Inflammatory macrophage treated with lipopolysaccharide for 4 hours (primary cell): ENCODE measurements at places on chromosomes 6 and 20.

DNA sequence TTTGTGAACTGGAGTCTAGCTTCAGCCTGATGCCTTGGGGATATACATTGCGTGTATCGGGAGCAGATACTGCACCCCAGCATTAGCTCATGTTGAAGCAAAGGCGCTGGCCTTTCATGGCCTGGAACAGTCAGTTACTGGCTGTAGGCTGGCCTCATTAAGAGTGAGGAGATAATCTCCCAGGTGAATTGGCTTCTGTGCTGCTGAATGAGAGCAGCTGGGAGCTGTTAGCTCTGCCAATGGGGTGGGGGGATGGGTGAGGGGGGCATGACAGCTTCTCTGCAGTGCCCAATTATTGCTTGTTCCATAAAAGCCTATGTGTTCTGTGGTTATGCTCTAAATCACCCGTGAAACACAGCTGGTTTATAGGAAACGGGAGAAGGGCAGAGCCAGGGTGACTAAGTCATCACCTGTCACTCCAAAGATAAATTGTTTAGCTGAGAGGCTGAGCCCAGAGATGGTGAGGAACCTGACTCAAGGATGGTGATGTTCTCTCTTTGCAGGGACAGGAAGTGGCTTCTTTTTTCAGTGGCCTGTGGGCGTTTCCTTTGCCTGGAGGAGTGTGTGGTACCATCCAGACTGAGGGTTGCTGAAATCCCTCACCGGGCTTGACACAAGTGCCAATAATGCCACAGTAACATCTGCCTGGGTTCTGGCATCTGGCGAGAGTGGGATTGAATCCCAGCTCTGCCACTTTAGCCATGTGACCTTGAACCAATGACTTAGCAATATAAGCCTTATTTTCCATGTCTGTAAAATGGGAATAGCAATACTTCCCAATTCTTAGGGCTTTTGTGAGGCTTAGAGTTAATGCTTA is 170.8 kb downstream of the BCAS1 start:
- peak; percentile 86 for DNase-seq

- no peak for DNase-seq
These were observed 695.0 kb upstream of the MAP3K7 start for GRCh38 chr6:91281901-91282300.

DNA sequence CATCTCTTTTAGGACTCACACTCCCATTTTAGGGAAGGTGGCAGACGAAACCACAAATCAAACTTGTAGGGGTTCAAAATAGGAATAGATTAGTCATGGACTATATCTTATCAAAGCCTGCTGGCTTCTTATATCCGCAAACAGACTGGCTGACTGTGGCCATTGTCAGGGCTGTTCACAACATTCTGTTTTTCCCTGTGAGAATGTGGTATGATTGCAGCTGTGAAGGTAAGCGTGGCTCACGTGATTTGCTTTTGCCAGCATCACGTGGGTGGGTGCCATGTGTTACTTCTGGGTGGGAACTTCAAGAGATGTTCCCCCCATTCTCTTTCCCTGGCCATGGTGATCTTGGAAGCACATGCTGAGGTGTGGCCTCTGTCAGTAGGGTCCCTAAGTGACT is 5.9 kb downstream of the IP6K3 start:
- no peak for DNase-seq

- peak; percentile 47 for DNase-seq
These were observed 108.2 kb upstream of the GMDS start for GRCh38 chr6:2353412-2354137.

DNA sequence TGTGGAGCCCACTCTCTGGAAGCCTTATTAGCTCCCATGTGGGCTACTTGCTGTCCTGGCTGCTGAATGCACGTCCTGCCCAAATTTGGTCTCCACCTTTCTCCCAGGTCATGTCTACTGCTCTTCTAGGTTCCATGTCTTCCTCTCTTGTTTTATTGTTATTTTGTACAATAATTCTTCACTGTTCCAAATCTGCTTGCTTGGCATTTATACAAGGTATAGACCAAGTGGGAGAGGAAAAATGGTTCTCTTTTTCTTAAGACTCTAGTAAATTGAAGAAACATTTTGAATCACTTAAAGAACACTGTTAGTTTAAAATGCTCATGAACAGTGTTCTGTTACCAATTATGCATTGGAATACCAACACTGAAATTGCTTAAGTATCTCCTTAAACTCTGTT is 81.6 kb upstream of the SCP2D1 start:
- DNase-seq = no peak

- DNase-seq = no peak
These were observed 451.8 kb downstream of the COL12A1 start for GRCh38 chr6:74753883-74754600.

DNA sequence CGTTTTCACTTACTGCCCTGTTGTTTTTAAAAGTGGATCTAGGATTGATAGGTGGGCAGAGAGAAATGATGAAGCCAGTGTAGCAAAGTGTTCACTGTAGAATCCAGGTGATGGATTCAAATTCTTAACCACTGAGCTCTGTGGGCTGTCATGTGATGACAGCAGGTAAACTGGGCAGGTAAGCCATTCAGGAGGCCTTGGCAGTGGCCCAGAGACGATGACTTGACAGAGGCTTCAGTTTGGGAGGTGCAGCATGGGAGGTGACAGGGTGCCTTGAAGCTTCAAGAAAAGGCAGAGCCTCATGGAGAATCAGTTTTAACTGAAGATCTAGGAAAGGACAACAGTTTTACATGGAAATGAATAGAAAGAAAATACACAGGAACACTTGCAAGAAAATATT is 2.0 kb downstream of the NAA20 start:
- no peak for DNase-seq

DNA sequence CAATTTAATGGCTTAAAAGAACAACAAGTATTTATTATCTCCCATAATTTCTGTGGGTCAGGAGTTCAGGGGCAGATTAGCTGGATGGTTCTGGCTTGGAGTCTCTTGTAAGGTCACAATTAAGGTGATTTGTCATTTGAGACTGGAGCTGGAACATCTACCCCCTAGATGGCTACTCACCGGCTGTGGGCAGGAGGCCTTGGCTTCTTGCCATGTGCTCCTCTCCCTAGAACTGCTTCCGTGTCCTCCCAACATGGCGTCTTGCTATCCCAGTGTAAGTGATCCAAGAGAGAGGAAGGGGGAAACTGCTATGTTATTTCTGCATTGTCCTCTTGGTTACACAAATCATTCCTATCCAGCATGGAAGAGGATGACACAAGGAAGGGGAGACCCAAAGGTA is 210.2 kb upstream of the ECI2 start:
- DNase-seq = no peak
